CD4-positive, alpha-beta T cell treated with Interferon gamma for 1 hour (primary cell): ENCODE measurements at places on chromosomes 1 and 21.

DNA sequence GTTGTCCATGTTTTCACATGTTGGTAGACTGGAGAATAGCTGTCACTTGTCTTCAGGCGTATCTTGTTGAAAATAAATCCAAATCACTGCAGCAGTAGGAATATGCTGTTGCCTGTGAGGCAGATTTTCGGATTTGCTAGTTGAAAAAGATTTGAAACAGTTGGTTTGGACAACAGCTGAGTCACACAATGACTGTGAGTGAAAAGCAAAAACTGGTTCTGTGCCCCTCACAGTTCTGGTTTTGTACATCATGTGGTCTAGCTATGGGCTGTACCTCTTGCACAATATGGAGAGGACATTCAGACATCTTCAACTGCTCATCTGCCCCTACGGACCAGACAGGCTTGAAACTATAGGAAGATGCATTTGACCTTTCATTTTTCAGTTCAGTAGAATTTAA, 1.8 kb downstream of the ARF1 start:
- peak; percentile 22 for DNase-seq

GRCh38 chr1:94107141-94107540, 13.8 kb downstream of the ABCA4 start:
- DNase-seq = no peak

GRCh38 chr1:119116725-119117124, 23.7 kb downstream of the WARS2 start:
- no peak for DNase-seq

GRCh38 chr1:65979136-65980044, 186.7 kb downstream of the PDE4B start:
- no peak for DNase-seq

DNA sequence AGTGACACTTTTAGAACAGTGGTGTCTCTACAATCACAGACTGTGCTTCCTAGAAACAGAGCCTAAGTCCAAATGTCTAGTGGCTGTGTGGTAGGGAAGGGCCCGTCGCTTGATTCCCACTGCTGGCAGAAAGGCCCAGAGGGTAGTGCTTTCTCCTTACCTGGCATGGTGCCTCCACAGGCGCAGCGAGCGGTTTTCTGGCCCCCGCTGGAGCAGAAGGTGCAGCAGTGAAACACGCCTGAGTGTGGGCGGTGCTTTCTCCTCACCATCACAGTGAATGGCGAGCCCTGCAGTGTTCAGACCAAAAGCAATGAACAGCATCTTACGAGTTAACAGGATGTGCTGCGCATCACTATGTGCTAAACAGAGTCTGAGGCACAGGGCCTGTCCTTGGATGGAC, 8.3 kb downstream of the TRIM45 start:
- DNase-seq = no peak

DNA sequence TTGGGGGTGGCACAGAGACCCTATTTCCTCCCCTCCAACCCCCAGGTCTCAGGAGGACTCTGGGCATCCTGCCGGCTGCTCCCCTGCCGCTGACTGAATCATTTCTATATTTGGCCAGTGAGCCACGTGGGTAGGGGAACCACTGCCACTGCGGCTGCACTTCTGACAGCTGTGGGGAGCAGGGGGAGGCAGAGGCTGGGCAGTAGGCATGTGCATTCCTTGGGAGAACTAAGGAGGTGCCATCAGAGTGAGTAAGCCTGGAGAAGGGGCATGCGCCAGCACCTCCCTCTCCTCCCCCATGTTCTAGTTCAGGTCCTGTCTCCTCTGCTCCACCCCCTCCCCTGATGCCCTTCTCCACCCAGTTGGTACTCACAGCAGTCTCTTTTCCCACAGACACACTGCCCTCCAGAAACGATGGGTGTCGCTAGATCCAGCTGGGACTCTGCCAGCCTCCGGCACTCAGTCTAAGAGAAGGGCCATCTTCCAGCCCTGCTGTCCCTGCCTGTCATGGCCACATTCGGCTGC, 12.0 kb downstream of the PPFIA4 start:
- no peak for DNase-seq

- no peak for DNase-seq
Observed at GRCh38 chr1:153733970-153734369, 6.1 kb downstream of the INTS3 start.
